Activated CD8-positive, alpha-beta memory T cell treated with anti-CD3 and anti-CD28 coated beads, Interleukin-2, amount 10 ng/mL, durations not matched to agents 7 days and 5 days (primary cell): ENCODE measurements at places on chromosomes 1 and 21. TPM values are rescaled to one million over a fixed set of nuclear protein-coding genes. Genes with fewer than 3 reads are reported as not detected.

The SLC1A7 gene
- total RNA-seq, result not detected

The LUZP1 gene
- total RNA-seq, result 20.4 TPM

The NUDT4B gene
- 0.84 TPM for total RNA-seq

The SPAG17 gene
- not detected for total RNA-seq

The ADAMTSL4 gene
- 0.18 TPM for total RNA-seq

The MTOR gene
- total RNA-seq, result 52.0 TPM

The AMY2A gene
- total RNA-seq, result not detected

The RGS2 gene
- 9.7 TPM for total RNA-seq

- H3K27me3 ChIP-seq, result peaks cover 30% of the 10 kb centered on the region
- H3K4me1 ChIP-seq, result peaks cover 6% of the 10 kb centered on the region
- no peak for DNase-seq
- H3K27ac ChIP-seq, result no peak overlapping the region
Observed at GRCh38 chr1:109247401-109248365, 1.7 kb upstream of the CELSR2 start.

DNA sequence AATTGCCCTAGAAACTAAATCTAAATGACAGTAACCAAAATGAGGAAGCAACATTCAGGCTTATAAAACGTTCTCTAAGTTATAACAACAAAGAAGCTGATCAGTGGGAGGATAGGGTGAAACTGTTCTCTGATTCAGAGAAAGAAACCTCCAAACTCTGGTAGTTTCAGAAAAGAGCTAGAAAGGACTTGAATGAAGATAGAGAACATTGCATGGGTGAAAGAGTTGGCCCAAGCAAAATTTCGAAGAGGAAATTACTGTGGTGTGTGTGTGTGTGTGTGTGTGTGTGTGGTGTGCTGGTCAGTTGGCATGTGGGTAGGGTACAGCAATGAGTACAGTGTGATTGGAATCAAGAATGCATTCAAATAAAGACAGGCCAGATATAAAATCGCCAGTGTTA lies 16.5 kb upstream of the SPAG17 start:
- no peaks in the 10 kb centered on the region for H3K36me3 ChIP-seq
- no peak overlapping the region for H3K4me3 ChIP-seq
- H3K27ac ChIP-seq, result no peak overlapping the region

DNA sequence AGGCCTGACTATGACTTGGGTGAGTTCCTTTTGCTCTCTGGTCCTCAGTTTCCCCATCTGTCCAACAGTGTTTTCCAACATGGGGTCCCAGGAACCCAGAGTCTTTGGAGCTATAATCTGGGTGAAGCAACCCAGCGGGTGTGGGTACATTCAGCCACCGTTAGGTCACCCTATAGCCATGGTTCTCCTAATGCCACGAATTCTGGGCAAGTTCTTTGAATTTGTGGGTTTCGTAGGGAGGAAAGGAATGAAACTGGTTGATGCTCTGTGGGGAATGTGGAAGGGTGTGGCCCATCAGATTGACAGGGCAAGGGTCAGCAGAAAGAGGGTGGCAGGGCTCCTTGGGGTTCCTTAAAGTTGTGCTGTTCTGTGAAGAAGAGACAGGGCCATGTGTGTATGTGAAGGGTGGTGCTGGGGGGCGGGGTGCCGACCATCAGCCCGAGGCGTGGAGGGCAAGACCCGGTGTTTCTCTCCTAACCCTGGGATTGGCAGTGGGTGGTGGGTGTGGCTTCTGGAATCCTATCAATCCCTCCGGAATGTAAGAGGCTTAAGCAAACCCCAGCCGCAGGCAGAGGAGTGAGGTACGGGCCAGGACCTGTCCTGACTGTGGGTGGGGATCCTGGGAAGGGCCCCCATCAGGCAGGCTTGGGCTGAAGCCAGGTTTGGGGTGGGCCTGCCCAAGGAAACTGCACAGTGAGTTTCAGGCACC lies 35.5 kb upstream of the ZNF362 start:
- H3K27ac ChIP-seq, result no peak overlapping the region
- H3K27me3 ChIP-seq, result peaks cover 23% of the 10 kb centered on the region
- no peaks in the 10 kb centered on the region for H3K4me1 ChIP-seq
- DNase-seq, result no peak
- no peak overlapping the region for H3K4me3 ChIP-seq

DNA sequence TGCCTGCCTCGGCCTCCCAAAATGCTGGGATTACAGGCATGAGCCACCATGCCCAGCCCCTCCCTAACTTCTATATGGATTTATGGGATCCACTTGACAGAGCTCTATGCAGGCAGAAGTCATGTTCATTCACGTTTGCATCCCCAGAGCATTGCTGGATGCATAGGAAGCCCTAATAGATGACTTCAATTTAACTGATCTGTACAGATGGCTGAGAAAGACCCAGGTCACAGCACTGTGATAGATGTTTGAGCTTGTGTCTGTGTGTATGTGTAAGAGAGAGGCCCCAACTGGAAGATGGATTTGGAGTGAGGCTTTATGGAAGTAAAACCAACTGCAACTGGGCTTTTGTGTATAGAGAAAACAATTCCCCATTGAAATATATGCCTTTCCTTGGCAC lies 30.9 kb upstream of the PLXNA2 start:
- no peak overlapping the region for H3K27ac ChIP-seq
- peaks cover 60% of the 10 kb centered on the region for H3K27me3 ChIP-seq
- no peak overlapping the region for H3K4me3 ChIP-seq
- no peaks in the 10 kb centered on the region for H3K36me3 ChIP-seq
- H3K4me1 ChIP-seq, result no peaks in the 10 kb centered on the region
